ENCODE measurements at places on chromosomes 2 and 18. TPM values are rescaled to one million over a fixed set of nuclear protein-coding genes. Genes with fewer than 3 reads are reported as not detected.

DNA sequence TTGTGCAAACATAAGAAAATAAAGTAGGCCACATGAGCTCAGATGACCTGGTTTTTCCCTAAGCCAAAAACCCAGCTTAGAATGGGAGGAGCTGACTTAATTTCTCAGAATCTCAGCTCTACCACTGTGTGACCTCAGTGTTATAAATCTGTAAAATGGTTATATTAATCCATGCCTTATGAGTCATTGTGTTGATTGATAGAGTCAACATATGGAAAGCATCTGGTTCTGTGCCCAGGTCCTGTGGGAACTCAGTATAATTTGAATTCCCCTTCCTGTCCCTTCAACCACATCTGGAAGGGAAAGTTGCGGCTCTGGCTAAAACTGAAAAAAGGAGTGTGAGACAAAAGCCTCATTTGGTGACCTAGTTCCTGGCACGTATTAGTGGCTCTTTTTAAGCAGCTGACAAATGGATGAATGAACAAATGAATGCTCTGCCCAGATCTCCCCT lies 25.7 kb downstream of the TMEM177 start:
- peak; percentile 39 for ATAC-seq

DNA sequence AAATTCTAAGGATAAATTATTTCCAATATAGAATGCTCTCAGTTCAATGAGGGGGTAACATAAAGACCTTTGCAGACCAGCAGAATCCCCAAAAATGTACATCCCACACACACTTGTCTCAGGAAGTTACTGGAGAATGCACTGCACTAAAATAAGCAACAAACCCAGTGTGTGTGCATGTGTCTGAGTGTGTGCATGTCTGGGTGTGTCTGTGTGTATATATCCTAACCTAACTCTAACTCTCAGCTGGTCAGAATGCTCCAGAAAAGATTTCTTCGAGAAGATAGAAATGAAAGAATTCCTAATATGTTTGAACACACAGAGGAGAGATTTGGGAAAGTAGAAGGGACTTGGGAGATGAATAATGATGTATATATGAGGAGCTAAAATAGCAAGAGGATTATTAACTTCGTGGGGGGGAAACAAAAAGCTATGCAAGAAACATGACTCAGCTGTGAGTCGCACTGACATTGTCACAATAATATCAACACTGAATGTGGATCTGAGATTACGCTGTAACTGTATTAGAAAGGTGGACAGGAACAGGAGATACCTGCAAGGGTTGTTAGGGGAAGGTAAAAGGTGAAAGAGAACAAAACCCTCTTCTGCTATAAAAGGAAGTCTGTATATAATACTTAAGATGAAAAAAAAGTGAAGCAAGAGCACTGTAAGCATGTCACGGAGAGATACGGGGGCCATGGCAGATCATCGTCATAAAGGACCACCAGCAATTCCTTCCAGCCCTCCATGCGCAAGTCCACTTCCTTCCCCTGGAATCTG lies 11.1 kb downstream of the COLEC12 start:
- no peak for ATAC-seq

GRCh38 chr18:34493099-34493544 lies 217.0 kb upstream of the DTNA start:
- peak; percentile 65 for ATAC-seq

DNA sequence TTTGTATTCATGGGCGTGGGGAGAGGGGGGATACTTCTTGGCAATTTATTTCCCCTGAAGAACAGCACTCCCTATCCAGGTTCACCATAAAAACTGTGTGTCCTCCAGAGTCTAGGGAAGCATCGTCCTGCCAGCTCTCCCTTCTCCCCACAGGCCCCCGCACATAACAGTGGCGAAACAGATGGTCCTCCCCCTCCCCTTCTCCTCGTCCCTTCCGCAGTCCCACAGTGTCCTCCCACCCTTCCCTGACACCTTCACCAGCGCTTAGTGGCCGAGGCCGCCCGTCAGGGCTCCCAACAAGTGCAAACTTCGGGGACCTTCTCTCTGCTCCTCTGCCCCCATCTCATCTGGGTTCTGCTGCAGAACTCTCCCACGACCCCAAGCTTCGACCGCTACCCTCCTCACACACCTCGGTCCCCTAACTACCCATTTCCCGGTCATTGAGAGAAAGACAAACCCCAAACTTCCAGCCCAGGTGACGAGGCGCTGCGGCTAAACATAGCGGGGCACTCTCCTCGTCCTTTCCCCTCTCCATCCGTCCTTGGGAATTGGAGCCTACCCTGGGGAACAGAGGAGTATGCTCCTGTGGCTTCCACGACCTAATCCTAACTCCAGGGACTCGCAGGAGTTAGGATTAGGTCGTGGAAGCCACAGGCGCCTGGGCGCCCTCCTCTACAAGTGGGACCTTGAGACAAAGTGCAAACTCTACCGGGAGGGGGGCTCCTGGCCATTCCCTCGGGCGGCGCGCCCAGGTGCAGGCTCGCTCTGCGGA lies 971 bp downstream of the ZNF385B start:
- no peak for ATAC-seq

- ATAC-seq = no peak
These were observed 642.3 kb upstream of the SYT4 start for GRCh38 chr18:43919551-43919950.

- ATAC-seq = peak; percentile 57
These were observed 219.4 kb downstream of the MREG start for GRCh38 chr2:215793747-215794595.

DNA sequence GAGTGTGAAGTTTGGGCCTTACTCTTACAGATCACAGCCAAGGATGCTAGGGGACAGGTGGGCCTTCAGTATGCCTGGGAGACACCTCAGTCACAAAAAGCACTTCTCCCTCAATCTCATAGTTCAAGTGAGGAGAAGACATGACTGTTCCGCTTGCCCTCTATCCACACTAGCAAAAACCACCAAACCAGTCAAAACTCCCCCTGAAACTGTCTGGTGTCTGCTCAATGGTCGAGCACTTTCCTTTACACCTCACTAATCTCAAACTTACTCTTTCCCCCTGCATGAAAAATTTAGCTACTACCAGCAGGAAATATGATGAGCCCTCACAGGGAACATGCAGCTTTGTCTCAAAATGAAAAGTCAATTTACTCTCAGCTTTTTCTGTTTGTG lies 232.2 kb downstream of the TRIB2 start:
- no peak for ATAC-seq

Gene NR4A2
- total RNA-seq = 3.1 TPM

Gene DNAJC5G
- total RNA-seq = not detected

All from esophagus mucosa (tissue), 1 donor.